ENCODE measurements at places on chromosomes 7 and 10.

GRCh38 chr10:51397695-51398094, 301.7 kb downstream of the CSTF2T start:
- DNase-seq = peak; percentile 96

- no peak for DNase-seq
These were observed 29.3 kb upstream of the HECTD2 start for GRCh38 chr10:91380873-91381256.

DNA sequence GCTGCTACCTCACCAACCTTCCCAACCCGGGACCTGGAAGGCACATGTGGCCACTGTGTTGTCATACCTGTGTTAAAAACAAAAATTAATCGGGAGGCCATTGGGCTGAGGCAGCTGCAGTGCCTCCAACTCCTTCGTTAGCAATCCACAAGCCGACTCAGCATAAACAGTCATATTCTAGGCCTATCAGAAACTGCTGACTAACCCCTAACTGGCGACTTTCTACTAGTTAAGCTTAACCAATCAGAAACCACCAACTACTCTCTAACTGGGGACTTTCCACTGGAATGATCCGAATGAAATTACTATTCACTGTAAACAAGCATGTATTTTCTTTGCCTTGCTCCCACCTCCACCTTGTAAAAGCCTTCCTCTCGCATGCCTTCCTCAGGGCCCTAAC, 14.1 kb upstream of the TMEM72 start:
- no peak for DNase-seq

DNA sequence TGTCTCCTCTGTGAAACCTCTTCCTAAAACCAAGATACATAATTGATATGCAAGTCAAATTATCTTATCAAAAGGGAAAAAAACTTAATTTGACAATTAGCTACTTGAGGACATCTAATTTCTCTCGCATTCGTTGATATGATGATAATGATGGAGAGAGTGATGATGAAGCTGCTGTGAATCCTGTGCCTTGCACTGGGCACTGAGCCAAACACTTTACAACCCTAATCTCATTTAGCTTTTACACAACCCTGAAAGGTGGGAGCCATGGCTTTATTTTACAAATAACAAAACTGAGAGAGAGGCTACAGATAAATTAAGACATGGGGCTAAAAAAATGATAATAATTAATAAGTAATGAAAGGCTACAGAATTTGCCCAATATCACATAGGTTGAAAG, 176.0 kb downstream of the NOC3L start:
- DNase-seq = no peak

DNA sequence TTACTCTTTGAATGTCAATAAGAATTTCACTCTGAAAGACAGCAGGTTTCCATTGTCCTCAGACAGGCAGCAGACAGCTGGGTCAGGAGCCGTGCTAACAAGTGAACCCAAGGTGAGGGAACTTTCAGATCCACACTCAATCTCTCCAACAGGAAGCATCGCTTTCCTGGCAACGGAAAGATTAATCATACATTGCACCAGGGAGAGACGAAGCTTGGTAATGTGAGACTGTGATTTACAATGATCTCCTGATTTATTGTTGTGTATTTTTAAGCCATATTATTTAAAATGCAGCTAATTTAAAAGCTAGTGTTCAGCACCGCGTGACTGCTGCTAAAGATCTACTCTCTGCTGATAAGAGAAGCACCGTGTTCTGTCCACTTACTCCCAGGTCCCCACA, 17.5 kb upstream of the NOM1 start:
- DNase-seq = peak; percentile 97

GRCh38 chr10:61733358-61733940, 70.7 kb downstream of the CABCOCO1 start:
- peak; percentile 68 for DNase-seq

GRCh38 chr10:103232131-103232673, 13.5 kb upstream of the RPEL1 start:
- peak; percentile 22 for DNase-seq

DNA sequence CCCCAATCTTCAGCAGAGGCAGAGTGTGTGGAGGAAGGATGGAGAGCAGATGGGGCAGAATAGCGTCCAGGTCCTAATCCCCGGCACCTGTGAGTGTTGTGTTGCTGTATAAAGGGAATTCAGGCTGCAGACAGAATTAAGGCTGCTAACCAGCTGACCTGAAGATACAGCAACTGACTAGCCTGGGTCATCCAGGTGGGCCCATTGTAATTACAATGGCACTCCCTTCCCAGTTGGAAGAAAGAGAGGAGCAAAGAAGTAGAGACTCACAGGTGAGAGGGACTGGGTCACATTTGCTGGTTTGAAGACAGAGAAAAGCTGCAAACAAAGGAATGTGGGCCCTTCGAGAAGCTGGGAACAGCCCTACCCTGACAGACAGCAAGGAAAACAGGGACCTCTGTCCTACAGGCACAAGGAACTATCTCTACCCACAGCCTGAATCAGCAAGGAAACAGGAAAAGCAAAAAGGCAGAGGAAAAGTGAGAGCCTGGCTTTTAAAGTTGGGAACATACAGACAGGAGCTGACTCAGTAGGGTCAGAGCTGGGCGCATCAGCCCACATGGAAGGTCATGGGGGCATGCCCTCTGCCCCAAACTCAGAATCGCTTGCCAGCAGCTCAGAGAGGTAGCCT, 11.6 kb upstream of the TMEM72 start:
- DNase-seq = no peak

DNA sequence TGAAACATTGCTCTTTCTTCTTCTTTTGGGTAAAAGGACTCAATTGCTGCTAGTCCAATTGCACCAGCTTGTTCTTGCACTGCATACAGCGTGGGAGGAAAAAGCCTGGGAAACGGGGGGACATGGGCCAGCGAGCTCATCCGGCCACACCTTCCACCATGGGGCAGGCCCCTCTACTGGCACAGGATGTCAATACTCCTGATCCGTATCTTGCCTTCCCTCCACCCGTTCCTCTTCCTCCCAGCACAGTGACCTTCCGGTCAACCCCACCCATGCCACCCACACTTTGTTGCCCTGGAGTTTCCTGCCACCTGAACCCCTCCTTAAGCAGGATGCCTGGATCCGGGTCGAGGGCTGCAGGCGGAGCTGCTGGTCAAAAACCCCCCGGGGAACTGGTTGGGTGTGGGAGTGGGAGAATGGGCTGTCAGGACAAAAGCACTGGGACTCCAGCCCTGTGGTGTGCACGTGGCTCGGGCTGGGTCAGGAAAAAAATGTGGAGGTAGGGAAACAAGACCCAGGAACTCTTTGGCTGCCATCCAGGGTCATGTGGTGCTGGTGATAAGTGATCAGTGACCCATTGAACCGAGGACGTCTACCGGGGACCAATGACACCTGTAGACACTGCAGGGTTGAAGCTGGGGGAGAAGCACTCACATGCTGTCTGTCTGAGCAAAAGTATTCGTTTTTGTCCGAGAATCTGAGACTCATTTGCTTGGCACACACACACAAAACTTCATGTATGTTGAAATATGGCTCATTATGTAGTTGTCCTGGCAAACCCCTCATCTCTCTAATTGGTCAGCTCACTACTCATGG, 8.1 kb downstream of the IL2RA start:
- no peak for DNase-seq

DNA sequence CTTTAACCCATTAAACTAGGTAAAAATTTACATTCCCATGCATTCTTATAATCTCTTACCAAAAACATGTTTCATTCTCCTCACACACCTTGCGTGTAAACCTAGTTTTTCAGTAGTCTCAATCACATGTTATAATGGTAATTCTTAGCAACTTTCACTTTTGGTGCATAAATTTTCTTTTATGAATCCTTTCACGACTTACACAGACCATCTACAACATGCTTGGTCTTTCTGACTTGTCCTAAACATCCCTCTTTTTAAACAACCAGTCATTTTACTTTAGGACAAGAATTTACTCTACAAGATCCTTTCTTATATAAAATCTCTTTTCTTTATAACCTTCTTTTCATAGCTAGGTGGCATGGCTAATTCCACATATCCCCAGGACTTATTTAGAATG, 25.8 kb downstream of the FBXL13 start:
- no peak for DNase-seq

DNA sequence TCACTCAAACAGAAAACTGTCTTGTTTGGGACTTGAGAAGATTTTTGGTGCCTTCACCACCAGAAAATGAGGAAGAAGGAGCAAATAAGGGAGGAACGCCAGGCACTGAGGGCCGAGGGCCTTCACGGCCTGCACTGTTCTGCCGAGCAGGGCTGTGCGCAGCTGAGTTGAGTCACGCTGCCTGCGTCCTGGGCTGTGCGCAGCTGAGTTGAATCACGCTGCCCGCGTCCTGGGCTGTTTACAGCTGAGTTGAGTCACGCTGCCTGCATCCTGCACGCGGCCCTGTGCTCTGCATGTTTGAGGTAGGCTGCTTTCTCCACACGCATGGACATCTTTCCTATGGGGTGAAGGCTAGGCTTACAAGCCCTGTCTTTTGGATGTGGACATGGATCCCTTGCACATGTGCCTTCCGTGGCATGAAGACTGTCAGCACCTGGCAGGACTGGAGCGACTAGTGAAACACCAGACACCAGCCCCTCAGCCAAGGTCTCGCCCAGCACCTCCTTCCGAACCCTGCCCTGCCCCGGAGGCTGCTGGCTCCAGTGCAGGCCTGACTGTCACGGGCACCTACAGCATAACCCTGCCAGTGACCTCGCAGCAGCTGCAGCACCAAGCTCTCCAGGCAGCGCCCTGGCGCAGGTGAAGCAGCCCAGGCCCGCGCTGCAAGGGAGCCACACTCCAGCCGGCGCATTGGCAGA, 96.7 kb downstream of the HTR5A start:
- DNase-seq = peak; percentile 84

DNA sequence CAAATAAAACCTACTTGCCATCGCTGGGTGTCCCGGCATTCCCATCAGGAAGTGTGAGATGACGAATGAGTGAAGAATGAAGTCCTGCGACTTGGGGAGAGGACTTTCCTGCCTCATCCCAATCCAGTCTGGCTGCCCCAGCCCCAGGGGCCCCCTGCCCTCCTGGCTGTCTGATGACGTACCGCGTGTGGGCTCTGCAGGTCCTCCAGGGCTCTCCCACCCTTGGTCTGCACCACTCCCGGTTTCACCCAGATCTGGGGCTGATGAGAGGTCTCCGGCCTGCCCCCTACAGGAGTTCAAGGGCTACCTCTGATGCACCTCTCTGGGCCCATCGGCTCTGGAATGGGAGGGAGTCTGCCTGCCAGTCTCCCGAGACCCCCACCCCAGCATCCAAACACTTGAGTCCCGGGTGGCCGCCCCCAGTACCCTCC, 9.8 kb downstream of the ATP6V1F start:
- no peak for DNase-seq

GRCh38 chr7:134388336-134389019, 70.4 kb downstream of the AKR1B1 start:
- no peak for DNase-seq

DNA sequence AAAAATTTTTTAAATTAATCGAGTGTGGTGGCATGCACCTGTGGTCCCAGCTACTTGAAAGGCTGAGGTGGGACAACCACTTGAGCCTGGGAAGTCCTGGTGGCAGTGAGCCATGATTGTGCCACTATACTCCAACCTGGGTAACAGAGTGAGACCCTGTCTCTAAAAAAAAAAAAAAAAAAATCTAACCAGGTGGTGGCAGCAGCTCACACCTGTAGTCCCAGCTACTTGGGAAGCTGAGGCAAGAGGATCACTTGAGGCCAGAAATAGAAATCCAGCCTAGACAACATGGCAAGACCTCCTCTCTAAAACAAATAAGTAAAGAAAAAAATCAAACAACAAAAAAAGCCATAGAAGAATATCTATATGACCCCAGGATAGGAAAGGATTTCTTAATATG, 3.6 kb upstream of the MYOF start:
- DNase-seq = no peak

GRCh38 chr7:113775401-113775800, 143.4 kb downstream of the PPP1R3A start:
- no peak for DNase-seq

DNA sequence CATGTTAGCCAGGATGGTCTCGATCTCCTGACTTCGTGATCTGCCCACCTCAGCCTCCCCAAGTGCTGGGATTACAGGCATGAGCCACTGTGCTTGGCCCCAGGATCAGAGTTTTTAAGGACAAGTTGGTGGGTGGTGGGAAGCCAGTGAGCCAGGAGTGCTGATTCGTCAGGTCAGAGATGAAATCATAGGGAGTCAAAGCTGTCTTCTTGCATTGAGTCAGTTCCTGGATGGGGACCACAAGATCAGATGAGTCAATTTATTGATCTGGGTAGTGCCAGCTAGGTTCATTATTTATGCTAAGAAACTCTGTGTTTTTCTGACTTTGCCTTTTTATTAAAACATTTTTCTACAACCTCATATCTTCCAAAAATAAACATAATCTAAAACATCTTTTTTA, 423.8 kb downstream of the ARL4A start:
- no peak for DNase-seq

DNA sequence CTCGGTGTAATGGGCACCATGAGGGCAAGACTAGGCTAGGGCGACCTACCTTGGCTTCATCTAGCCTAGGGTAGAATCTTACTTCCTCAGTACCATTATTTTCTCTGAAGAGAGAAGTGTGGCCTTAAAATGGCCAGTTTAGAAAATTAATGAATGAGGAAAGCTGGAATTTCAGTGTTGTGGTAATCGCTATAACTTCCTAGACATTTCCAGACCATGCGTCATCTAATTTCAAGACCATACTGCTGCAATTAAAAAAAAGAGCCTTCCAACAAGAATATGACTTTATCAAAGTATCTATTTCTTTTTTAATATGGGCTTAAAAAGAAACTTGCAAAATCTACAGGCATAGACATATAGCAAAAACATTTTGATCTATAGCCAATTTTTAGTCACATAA, 68.5 kb downstream of the CPVL start:
- DNase-seq = no peak

GRCh38 chr10:19577807-19578206, 238.4 kb upstream of the PLXDC2 start:
- DNase-seq = no peak

- peak; percentile 47 for DNase-seq
These were observed 69.4 kb downstream of the ARMH3 start for GRCh38 chr10:101986624-101986971.

GRCh38 chr7:5450549-5451327, 27.1 kb upstream of the TNRC18 start:
- DNase-seq = peak; percentile 54

DNA sequence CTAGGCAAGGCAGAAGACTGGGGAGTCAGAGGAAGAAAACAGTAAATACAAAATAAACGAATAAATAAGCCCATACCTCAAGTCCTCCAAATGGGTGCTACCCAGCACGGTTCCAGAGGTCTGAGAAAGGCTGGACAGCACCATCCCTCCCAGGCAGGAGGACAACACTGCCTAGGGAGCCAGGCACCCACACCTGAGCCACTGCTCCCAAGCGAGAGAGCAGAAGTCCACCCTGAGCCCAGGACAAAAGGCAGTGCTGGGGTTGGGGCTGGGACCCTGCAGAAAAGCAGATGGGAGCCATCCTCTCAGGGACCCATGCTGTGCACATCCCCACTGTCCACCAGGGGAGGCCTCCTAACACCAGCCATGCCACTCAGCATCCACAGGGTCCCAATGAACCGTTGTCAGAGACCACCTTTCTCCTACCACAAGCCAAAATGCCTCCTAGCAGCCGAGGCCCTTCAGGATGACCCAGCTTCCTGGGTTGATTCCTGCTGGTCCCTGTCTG, 16.2 kb downstream of the GFRA1 start:
- DNase-seq = no peak

- no peak for DNase-seq
These were observed 106.9 kb downstream of the COL28A1 start for GRCh38 chr7:7428806-7429205.
